ENCODE measurements at places on chromosomes 1 and 21.

- DNase-seq = no peak
Measured at GRCh38 chr1:82225421-82226185, 424.9 kb downstream of the ADGRL2 start.

DNA sequence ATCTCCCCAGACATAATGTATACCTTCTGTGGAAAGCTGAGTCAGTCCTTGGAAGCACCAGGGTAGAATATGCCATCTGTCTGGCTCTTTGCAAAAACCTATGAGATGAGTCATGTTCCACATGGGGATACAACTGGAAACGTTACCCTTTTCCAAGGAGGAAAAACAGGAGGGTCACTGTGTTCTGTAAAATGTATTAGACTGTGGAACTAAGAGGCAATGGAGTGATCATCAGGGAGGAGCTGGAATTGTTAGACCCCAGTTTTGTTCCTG is 16.1 kb upstream of the PSMD4 start:
- DNase-seq = no peak

DNA sequence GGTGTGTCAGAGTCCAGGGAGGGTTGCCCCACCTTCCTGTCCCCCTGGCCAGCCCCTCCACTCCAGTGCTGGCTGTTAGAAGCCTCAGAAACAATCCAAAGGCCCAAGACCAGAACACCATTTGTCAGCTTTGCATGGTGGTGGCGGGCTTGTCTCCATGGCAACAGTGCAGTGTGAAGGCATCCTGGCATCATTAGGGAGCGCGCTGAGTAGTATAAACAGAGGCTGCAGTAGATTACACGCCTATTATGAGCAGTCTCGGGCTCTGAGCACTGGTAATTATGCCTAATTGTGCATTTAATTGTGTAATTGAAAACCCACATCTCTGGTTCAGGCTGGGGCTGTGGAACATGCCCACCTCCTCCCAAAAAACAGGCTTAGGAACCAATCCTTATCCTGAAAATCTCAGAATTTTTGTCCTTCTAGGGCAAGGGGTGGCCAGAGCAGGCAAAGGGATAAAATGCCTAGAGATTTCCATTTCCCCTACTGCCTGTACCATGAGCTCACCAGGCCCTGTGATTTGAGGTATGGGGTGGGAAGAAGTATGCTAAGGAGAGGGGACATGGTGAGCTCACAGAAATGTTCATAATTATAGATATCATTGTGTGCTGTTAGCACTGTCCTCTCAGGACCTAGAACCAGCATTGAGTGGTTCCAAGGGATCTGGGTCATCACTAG is 11.7 kb downstream of the NKAIN1 start:
- no peak for DNase-seq

DNA sequence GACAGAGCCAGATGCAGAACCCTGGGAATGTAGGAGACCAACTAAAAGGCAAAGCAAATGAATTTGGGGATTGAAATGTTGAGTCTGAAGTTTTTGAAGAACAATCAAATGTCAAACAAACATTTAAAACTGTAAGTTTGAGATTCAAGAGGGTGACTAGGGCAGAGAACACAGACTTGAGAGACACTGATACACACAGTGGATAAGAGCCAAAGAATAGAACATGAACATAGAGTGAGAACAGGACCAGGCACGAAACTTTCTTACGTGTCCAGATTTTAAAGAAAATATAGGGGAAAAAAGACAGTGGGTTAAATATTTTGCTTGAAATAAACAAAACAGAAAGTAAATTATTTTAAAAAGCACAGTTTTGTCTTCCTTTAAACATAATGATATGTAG is 115.7 kb downstream of the DPYD start:
- no peak for DNase-seq

DNA sequence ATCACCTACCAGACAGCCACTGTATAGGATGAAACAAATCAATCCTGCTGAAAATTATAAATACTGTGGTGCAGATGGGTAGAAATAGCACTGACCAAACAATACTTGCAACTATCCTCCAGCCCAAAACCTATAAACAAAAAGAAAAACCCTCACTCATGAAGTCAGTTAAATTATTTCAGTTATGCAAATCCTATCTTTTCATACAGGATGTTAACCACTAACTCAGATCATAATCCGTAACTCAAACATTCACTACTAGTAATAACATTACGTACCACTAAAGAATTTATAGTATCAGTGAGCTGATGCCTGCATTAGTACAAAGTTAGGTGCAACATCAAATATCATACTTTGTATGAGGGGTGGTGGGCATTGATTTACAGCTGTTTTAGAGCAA is 2.6 kb downstream of the NDC1 start:
- DNase-seq = no peak

GRCh38 chr1:40708750-40709099 is 17.2 kb downstream of the NFYC start:
- peak; percentile 86 for DNase-seq

DNA sequence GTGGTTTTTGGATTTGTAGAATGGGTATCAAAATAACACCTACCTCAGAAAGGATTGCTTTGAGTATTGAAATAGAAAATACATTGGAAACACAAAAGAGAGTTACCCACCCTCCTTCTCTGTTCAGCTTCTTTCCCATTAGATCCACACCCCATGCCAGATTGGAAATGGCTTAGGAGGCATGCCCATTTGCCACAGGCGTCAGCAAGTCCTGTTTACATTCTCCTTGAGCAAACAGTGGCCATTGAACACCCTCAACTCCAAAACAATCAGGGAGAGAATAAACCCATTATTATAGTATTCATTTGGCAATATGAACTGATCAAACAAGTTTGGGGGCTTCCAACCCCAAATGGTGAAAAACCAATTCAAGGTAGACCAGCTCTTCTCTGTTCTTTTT is 2.4 kb downstream of the ELAPOR1 start:
- no peak for DNase-seq

GRCh38 chr1:217861658-217862057 is 230.5 kb downstream of the SPATA17 start:
- no peak for DNase-seq

DNA sequence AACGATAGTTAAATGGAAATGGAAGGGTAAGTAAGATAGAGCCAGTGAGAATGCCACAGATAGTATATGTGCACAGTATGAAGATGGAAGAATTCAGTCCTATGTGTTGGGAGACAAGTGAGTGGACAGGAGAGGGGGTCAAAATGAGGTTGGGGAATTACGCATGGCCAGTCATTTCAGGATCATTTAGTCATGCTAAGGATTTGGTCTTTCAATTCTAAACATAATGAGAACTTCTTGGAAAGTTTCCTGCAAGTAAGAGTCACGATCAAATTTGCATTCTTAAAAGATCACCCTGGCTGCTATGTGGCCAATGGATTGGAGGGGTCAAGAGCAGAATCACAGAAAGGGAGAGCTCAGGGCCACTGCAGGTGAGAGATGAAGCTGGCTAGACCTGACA is 64.0 kb upstream of the KCNK2 start:
- DNase-seq = no peak

GRCh38 chr1:19418503-19418971 is 66.8 kb downstream of the CAPZB start:
- no peak for DNase-seq

DNA sequence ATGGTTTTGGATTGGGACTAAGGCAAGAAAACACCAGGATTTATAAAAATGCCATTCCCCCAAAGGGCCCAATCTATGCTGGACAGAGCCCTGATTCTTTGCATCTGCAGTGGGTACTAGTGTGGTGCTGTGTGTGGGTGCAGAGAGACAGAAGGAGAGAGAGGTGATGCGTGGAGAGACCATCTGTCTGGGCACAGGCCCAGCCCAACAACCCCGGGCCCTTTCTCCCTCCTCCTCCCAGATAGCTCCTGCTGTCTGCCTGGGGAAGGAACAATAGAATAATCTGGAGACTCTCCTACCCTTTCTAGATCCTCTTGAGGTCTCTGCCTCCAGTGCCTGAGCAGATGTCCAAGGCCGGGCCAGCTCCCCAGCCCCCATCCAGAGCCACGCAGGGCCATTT is 15.1 kb downstream of the KIAA1614 start:
- no peak for DNase-seq

DNA sequence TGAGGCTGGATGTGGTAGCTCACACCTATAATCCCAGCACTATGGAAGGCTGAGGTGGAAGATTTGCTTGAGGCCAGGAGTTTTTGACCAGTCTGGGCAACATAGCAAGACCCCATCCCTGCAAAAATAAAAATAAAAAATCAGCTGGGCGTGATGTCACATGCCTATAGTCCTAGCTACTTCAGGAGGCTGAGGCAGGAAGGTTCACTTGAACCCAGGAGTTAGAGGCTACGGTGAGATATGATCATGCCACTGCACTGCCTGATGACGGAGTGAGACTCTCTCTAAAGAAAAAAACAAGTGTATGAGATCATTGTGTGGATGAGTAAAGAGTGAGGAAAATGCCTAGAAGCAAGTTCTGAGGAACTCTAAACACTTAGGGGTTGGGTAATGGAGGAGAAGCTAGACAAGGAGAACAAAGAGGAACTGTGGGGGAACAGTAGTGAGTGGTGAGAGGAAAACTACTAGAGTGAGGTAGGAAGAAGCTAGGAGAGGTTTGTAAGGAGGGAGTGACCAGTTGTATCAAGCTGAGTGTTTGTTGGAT is 17.0 kb downstream of the CLIC4 start:
- DNase-seq = no peak

GRCh38 chr1:160829766-160830165 is 32.9 kb downstream of the CD244 start:
- DNase-seq = no peak

- no peak for DNase-seq
Measured at GRCh38 chr1:51088474-51088873, 13.6 kb upstream of the C1orf185 start.

DNA sequence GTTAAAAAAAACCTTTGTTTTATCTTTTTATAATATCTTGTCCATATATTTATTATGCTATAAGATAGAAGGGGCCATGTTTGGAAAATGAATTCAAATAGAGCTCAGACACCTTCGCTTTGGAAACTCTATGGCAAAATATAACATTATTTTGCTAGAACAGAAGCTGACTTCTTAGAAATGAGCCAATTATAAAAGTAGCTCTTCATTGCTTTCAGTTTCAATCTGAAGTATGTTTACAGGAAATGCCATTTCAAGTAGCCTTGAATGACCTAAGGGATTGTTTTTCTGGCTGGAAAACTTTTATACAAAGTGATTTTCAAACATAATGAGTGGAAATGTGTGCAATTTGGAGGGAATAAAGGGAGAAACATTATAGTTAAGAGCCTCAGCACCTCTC is 37.8 kb upstream of the GBP5 start:
- DNase-seq = peak; percentile 12

DNA sequence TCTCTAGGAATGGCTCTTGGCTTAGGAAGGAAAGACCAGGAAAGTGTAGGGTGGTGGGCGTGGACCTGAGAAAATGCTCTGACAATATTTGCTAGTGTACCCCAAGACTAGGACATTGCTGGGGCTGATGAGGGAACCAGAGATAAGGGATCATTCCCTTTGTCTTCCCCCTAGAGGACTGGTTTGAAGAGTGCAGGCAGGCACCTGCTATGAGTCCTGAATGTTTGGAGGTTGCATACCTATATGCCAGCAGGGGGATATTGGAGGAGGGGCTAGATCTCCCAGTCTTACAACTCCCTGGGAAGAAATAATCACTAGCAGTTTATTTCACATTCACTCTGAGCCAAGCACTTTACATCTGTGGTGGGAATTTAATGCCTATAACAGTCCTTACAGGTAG is 6.0 kb upstream of the BCL10 start:
- no peak for DNase-seq

- no peak for DNase-seq
Measured at GRCh38 chr1:164602101-164602422, 43.1 kb downstream of the PBX1 start.

Measured in SK-N-MC (cell line).